ENCODE measurements at places on chromosomes 6 and 20.

GRCh38 chr6:88616380-88616779 is 347.0 kb downstream of the RNGTT start:
- no peak for DNase-seq
- H3K27ac ChIP-seq, result no peak overlapping the region
- no peaks in the 10 kb centered on the region for H3K27me3 ChIP-seq
- H3K4me3 ChIP-seq, result no peak overlapping the region
- peaks cover 13% of the 10 kb centered on the region for H3K36me3 ChIP-seq
- no peaks in the 10 kb centered on the region for H3K4me1 ChIP-seq

GRCh38 chr6:53309059-53309900 is 39.5 kb downstream of the ELOVL5 start:
- no peaks in the 10 kb centered on the region for H3K27me3 ChIP-seq
- peak overlapping the region; percentile 73 for H3K27ac ChIP-seq
- DNase-seq, result no peak
- peak overlapping the region; percentile 59 for H3K4me3 ChIP-seq
- peaks cover 79% of the 10 kb centered on the region for H3K4me1 ChIP-seq

- H3K4me3 ChIP-seq, result no peak overlapping the region
- H3K27ac ChIP-seq, result no peak overlapping the region
- H3K4me1 ChIP-seq, result no peaks in the 10 kb centered on the region
- no peaks in the 10 kb centered on the region for H3K27me3 ChIP-seq
- DNase-seq, result no peak
Observed at GRCh38 chr6:15058200-15059061, 187.4 kb upstream of the JARID2 start.

DNA sequence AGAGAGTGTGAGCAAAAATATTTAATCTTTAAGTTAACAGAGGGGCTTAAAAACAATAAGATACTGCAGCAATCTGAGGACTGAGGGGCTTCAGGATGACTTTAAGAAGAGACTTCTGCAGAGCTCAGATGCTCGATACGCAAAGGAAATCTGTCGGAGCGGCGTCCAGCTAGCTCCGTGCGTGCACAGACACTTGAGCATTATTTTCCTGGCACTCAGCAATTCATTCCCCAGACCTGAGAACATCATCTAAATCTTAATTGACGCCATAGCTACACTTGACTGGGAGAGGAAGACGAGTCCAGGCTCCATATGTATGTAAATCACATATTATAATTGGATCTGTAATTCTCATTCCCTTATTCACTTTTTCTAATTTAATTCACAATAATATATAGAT is 228.2 kb downstream of the SOD2 start:
- H3K4me1 ChIP-seq, result peaks cover 6% of the 10 kb centered on the region
- no peaks in the 10 kb centered on the region for H3K36me3 ChIP-seq
- H3K4me3 ChIP-seq, result no peak overlapping the region
- DNase-seq, result no peak
- no peak overlapping the region for H3K27ac ChIP-seq

- peak overlapping the region; percentile 86 for H3K4me3 ChIP-seq
- H3K27me3 ChIP-seq, result no peaks in the 10 kb centered on the region
- peaks cover 8% of the 10 kb centered on the region for H3K36me3 ChIP-seq
- DNase-seq, result no peak
- peaks cover 71% of the 10 kb centered on the region for H3K4me1 ChIP-seq
Observed at GRCh38 chr6:143539734-143540133, 28.2 kb upstream of the FUCA2 start.

GRCh38 chr20:53227523-53227922 is 255.4 kb downstream of the TSHZ2 start:
- H3K36me3 ChIP-seq, result peaks cover 1% of the 10 kb centered on the region
- no peak overlapping the region for H3K4me3 ChIP-seq
- peaks cover 58% of the 10 kb centered on the region for H3K27me3 ChIP-seq
- no peaks in the 10 kb centered on the region for H3K4me1 ChIP-seq
- H3K27ac ChIP-seq, result no peak overlapping the region

GRCh38 chr6:37171970-37172812 is 2.2 kb downstream of the PIM1 start:
- H3K27ac ChIP-seq, result peak overlapping the region; percentile 96
- DNase-seq, result peak; percentile 93

DNA sequence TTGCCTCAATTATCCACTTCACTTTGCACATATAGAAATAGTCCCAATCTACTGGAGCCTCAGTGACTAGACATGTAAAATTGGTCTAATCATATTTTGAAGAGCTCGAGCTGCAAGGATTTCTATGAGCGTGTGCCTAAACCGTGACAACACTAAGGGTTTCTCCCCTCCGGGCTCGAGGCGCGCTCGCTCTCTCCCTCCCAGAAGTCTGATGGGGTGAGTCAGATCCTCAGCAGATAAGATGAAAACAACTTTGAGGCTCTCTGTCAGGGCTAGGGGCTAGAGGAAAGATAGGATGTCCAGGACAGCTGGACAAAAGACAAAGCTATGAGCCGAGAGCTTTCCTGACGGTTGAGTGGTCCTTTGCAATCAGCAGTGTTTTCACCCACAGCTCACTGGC is 16.8 kb downstream of the GNAS-AS1 start:
- H3K4me1 ChIP-seq, result peaks cover 15% of the 10 kb centered on the region
- H3K27me3 ChIP-seq, result peaks cover 34% of the 10 kb centered on the region
- no peak overlapping the region for H3K4me3 ChIP-seq

DNA sequence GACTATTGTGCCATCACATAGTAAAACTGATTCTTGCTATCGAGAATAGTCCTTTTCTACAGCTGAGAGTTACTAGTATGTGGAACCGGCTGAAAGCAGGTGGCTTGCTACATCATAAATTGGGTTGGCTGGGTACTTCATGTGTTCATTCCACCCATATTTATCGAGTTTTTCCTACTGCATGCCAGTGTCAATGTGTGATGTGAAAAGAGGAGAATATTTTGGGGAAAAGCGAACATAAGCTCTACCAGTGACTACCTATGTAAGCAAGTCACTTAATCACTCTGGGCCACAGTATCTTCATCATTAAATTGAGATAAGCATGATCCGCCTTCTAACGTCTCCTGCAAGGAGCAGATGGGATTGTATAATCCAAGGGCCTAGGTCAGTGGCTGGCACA is 61.0 kb downstream of the TSHZ2 start:
- H3K27me3 ChIP-seq, result peaks cover 31% of the 10 kb centered on the region
- no peak overlapping the region for H3K27ac ChIP-seq
- H3K4me1 ChIP-seq, result no peaks in the 10 kb centered on the region
- no peaks in the 10 kb centered on the region for H3K36me3 ChIP-seq

- no peak overlapping the region for H3K4me3 ChIP-seq
- H3K4me1 ChIP-seq, result peaks cover 52% of the 10 kb centered on the region
- DNase-seq, result no peak
- no peak overlapping the region for H3K27ac ChIP-seq
Observed at GRCh38 chr6:42350911-42351310, 100.8 kb downstream of the TRERF1 start.

GRCh38 chr6:9927275-9927674 is 487.6 kb downstream of the TFAP2A start:
- H3K4me3 ChIP-seq, result no peak overlapping the region
- H3K27me3 ChIP-seq, result no peaks in the 10 kb centered on the region
- H3K4me1 ChIP-seq, result no peaks in the 10 kb centered on the region
- no peak overlapping the region for H3K27ac ChIP-seq
- H3K36me3 ChIP-seq, result no peaks in the 10 kb centered on the region
- DNase-seq, result no peak

- H3K4me3 ChIP-seq, result no peak overlapping the region
- H3K36me3 ChIP-seq, result no peaks in the 10 kb centered on the region
- H3K4me1 ChIP-seq, result no peaks in the 10 kb centered on the region
- no peak for DNase-seq
Observed at GRCh38 chr6:903761-904160, 210.8 kb upstream of the EXOC2 start.
